Cortex of kidney (tissue), 1 donor: ENCODE measurements at places on chromosomes 11 and 22.

GRCh38 chr11:73280626-73281025 lies 8.5 kb downstream of the P2RY6 start:
- DNase-seq = no peak

DNA sequence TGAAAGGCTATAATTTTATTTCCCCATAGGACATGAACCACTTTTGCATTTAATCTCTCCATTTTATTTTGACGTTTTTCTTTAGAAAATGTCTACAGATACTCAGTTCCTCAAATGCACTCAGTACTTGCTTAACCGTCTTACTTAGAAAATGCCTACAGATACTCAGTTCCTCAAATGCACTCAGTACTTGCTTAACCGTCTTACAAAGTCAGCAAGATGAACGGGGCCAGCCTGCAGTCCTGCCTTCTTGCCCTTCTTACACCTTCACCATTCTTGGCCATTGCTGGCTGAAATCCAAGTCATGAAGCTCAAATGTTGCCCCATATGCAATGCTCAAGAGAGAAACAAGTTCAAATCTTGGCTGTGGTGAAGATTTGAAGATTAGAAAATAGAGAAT lies 34.1 kb downstream of the CSNK2A3 start:
- DNase-seq = no peak

- no peak for DNase-seq
Observed at GRCh38 chr22:40404251-40405177, 34.1 kb downstream of the SGSM3 start.

DNA sequence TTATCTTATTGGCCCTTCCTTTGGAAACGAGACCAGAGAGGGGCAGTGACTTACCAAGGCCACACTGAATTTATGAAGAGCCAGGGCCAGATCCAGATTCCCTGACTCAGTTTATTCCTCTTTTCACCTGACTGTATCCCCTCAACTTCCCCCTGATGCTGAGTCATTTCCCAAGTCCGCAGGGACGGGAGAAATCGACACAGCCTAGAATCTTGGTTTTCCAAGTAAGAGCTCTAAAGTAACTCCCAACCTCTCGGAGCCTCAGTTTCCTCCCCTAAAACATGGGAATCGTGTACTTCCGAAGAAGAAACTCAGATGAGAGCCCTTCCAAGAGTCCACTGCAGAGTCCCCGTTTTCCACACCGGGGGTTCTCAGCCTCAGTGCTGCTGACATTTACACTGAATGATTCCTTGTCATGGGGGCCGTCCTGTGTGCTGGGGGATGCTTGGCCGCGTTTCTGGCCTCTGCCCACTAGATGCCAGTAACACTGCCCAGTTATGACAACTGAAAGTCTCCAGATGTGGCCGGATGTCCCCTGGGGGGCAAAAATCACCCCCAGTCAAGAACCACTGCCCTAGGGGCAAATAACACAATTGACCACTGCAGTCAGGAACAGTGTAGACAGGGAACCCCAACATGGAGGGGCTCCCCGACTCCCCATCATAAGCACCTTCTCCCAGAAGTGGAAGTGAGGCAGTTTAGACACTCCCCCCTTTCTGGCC lies 11.2 kb downstream of the MPST start:
- DNase-seq = no peak

DNA sequence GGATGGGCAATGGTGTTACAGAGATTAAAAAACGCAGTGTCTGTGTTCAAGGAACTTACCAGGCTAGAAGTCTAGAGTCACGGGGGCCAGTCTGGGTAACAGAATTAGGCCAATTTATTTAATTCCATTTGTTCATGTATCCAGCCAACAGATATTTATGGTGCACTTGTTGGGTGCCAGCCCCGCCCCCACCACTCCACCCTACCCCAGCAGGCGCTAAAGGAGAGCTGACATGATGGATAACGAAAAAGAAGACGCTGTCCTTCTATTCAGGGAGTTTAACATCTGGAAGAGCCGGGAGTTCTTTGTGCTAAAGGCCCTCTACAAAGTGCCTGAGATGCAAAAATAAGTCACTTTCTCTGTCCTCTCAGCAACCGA lies 1.1 kb upstream of the BMAL1 start:
- DNase-seq = no peak

DNA sequence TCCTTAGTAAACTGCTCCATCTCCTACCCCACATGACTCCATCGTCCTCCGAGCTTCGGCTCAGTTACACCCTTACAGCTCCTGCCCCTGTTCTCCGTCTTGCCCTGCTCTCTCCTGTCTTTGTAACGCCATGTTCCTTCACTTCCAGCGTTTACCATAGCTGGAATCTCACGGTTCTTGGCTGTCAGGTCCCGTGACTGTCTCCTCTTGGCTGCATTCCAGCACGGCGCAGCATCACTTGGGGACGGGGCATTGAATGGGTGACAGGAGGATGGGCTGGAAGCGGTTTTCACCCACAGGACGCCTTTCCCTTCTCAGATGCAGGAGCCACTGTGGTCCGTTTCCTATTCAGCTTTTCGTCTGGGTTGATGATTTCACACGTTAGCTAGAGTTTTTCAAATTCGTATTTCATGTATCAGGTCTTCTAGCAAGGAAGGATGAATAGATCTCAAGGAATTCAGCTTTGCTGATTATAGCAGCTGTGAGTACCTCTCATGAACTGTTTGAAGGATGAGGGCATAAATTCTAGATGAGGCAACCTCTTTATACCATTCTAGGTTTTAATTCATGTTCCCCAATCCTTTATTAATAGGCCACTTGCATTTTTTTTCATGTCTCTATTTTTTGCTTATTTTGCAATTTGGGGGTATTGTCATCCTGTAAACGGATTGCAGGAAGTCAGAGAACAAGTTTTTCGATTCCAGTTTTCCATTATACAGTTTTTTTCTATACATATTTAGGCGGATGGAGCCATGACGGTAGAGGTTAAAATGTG lies 29.1 kb downstream of the ZBED4 start:
- no peak for DNase-seq

DNA sequence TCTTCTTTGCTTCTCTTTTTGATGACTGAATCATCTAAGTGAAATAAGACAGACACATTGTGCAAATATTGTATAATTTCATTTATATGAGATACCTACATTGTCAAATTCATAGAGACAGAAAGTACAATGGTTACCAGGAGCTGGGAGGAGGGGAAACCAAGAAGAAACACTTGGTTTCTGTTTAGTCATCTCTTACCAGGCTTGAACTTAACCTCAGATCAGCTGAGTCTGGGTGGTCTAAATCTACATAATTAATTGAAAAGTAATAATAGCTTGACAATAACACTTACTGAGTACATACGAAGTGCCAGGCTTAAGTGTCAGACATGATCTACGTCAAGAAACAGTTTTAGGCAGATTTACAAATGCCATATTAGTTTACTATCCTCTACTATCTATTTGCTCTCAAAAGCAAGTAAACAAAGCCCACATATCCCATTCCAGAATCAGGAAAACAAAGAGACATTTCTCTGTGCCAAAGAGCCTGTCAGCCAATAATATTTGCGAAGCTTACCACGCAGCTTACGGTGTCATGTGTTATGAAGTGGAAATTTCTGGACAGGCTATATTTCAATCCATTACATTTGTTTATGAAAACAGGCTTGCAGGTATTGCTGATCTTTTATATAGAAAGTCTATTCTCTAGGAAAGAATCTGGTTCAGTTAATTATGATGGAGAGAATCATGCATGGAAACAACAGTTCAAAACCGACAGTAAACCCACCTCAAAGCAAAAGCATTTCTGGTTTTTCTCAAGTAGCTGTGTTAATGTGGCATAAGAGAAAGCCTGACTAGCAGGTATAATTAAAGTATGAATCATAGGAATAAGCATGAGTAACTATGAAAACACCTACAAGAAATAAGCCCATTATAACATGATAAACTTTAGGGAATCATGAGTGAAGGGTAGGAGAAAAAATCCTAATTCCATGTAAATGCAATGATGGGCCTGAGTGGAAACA lies 2.7 kb upstream of the ARHGAP42 start:
- no peak for DNase-seq

DNA sequence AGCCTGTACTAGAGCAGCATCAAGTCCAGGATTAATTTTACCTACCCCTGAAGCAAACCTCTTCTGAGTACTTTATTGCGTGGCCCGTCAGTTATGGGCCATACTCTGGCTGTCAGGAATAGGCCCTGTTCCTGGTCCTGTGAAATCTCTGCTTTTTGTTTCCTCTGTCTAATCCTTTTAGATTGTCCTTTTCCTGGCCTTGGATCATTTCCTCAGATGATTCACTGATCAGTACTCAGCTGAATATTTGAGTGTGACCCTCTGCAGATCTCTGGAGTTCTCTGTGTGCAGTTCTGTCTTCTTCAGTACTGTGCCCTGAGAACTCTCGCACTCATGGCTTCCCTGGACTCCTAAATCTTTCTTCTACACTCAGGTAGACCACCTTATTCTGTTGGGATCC lies 123.5 kb downstream of the UVRAG start:
- DNase-seq = no peak

- no peak for DNase-seq
Observed at GRCh38 chr22:33838644-33839043, 81.6 kb downstream of the LARGE1 start.

DNA sequence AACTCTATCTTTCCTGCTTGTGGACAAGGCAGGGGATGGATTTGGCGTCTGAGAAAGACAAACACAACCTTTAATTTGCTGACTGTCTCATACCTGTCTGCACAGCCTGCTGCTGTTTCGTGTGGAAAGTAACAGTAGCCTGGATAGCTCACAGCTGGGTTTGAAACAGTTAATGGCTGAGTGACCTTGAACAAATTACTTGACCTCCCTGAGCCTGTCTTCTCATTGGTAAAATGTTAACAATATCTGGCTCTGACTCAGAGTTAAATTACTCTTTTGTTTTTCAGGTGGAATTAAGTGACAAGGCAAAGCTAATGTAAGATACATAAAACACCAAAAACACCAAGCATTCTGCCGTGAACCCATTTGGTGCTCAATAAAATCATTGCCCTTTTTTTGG lies 41.1 kb upstream of the ADA2 start:
- no peak for DNase-seq

DNA sequence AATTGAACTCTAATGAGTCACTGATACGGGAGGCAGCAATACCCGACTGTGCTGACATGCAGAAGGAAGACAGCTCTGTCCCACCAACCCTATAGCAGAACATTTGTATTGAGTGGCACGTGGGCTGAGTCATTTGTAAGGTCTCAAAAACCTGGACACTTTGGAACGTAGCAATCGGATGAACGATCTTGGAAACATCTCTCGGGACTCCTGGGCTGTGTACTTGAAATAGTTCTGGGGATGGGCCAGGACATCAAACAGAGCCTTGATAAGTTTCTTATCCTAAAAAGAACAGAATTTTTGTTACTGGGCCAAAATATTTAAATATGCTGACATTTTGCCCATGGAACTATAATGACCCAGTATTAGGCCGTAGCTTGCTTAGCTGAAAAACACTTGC lies 17.1 kb upstream of the NRIP3 start:
- DNase-seq = no peak

DNA sequence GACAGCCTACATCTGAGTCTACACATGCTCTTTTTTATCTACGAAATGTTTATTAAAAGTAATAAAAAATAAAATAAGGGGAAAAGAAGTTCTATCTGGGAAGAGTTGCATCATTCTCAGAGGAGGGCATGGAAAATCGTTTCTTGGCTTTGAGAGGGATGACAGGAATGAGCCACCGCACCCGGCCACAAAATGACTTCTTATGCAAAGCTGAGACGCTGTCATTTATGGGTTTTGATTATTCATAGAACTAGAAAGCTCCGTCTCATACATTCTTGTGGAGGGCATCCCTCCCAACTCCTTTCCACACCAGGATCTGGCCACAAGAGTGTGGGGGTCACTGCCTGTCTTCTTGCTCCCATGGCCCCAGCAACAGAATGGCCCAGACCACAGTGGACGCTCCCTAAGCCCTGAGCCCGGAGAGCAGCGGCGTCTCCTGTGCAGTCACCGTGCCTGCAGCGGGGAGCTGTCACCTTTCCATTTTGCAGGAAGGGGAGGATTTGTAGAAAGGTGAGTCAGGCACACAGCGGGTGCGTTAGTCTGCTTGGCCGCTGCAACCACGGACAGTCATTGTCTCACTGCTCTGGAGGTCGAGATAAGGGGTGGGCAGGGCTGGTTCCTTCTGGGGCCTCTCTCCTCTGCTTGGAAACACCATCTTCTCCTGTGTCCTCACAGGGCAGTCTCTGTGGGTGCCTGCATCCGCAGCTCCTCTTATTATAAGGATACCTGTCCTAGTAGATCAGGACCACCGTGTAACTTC lies 1388.7 kb downstream of the BRD1 start:
- no peak for DNase-seq

GRCh38 chr11:110891411-110891810 lies 179.2 kb upstream of the ARHGAP20 start:
- DNase-seq = no peak

DNA sequence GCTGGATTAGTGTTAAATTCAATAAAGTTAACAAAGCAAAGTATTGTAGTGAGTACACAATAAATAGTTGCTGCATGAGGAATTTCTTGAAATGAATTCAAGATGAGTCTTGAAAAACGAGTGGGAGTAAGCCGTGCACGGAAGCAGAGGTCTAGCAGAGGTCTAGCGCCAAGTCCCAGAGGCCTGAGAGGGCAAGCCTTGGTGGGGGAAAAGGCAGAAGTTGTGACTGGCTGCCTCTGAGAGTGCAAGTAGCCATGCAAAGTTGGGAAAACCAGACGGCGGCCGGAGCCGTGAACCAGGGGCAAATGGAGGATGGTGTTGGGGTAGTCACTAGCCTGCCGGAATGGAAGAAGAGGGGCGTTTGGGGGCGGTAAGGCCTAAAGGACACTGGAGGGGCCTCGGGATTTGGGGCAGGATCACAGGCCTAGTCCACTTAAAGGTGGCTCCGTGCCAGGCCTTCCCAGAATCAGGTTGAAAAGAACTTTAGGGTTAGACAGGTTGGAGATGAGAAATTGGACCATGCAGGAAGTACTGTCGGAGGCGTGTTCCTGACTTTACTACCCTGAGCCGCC lies 379 bp upstream of the SLC3A2 start:
- DNase-seq = no peak

DNA sequence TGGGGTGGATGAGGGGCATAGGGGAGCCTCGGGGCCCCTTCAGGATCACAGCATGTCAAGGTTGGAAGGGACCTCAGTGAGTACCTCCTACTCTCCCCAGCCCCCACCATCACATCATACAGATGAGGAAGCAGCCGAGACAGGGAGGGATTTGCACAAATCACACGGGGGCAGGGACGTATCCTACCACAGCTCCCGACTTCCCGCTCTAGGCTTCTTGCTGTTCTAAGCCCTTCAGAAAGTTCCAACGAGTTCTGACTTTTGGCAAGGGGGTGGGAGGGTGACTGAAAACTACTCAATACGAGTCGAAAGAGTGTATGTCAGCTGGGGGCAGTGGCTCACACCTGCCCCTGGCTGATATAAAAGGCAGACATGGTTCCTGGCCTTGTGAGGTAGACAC lies 4.7 kb upstream of the RAD9A start:
- DNase-seq = no peak

GRCh38 chr11:79264284-79264683 lies 176.5 kb downstream of the TENM4 start:
- no peak for DNase-seq

- no peak for DNase-seq
Observed at GRCh38 chr11:119055901-119056300, 1.1 kb downstream of the HYOU1 start.

- no peak for DNase-seq
Observed at GRCh38 chr11:115421992-115422689, 82.1 kb downstream of the CADM1 start.

- no peak for DNase-seq
Observed at GRCh38 chr22:27915986-27916385, 3.1 kb downstream of the PITPNB start.

GRCh38 chr11:134486106-134486505 lies 74.1 kb upstream of the B3GAT1 start:
- DNase-seq = no peak
